ENCODE measurements at places on chromosomes 7 and 10. TPM values are rescaled to one million over a fixed set of nuclear protein-coding genes. Genes with fewer than 3 reads are reported as not detected.

Gene KNDC1
- not detected for total RNA-seq

Gene OR2F1
- total RNA-seq, result not detected

Gene AEBP1
- total RNA-seq, result 40.8 TPM

Gene H2AZ2
- total RNA-seq, result 134 TPM

Gene ZRANB1
- total RNA-seq, result 12.3 TPM

Gene SEMA4G
- 6.9 TPM for total RNA-seq

Gene GRB10
- 131 TPM for total RNA-seq

Gene NKX1-2
- not detected for total RNA-seq

Gene FOXI2
- not detected for total RNA-seq

Gene GOT1
- 14.4 TPM for total RNA-seq

Gene CAMK2G
- total RNA-seq, result 28.8 TPM

Gene MAT1A
- not detected for total RNA-seq

Gene OR9A2
- not detected for total RNA-seq
